ENCODE measurements at places on chromosomes 11 and 22. TPM values are rescaled to one million over a fixed set of nuclear protein-coding genes. Genes with fewer than 3 reads are reported as not detected.
A peak's percentile ranks its signal among the peaks of the same experiment; 100 is the strongest.

- no peak for DNase-seq
- H3K36me3 ChIP-seq: peaks cover 22% of the 10 kb centered on the region
- peaks cover 59% of the 10 kb centered on the region for H3K27me3 ChIP-seq
- H3K4me1 ChIP-seq: peaks cover 22% of the 10 kb centered on the region
These were observed 4.5 kb downstream of the SHISA8 start for GRCh38 chr22:41910050-41911000.

- H3K4me3 ChIP-seq: peak overlapping the region; percentile 93
- H3K27ac ChIP-seq: peak overlapping the region; percentile 70
- H3K4me1 ChIP-seq: peaks cover 27% of the 10 kb centered on the region
These were observed 663 bp downstream of the MYH9 start for GRCh38 chr22:36386900-36387708.

DNA sequence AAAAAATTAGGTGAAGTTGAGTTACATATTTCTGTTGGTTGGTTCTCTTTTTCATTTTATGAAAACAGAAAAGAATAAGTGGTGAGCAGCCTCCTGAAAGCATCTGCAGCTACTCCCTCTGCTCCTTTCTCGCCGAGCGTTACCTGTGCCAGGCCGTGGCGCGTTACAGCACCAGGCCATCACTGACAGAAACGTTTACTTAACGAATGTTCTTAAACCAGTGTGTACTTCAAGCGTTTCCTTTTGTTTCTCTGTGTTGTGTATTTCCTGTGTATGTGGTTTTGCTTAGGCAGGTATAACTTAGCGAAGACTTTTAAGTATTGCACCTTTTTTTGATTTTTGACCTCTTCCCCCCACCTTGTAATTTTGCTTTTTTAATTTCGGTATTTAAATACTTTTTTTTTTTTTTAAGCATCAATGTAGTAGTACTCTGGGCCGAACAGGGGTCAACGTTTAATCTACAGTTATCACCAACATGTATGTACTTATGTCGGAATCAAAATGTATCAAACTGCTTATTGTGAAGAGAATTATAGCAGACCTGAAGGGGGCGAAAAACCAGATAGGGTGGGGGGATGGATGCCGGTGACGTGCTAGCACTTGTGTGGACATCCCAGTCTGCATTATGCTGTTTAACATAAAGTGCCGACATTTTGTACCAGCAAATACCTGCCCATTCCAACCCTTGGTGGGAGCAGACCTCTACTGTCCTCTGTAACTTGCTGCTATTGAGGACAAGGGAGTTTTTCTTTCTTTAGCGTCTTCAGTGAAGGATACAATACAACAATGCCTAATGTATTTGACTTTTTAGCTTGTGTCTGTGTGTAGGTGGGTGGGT, 21.6 kb upstream of the ADSL start:
- no peak overlapping the region for H3K4me3 ChIP-seq
- DNase-seq: no peak
- no peaks in the 10 kb centered on the region for H3K4me1 ChIP-seq
- no peak overlapping the region for H3K27ac ChIP-seq
- no peaks in the 10 kb centered on the region for H3K27me3 ChIP-seq

DNA sequence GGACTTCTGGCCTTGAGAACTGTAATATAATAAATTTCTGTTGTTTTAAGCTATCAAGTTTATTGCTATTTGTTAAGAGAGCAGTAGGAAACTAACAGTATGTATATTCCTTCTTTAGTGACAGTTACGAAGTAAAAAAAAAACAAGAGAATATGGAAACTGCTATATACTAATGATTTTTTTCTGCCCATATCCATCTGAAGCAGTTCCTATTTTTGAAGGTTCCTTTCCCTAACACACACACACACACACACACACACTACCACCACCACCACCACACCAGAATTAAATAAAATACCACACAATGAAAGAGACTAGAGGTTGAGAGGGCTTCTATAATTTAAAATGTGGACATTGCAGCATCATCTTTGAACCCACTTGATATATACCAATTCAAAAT, 44.4 kb upstream of the CARD18 start:
- no peaks in the 10 kb centered on the region for H3K4me1 ChIP-seq
- H3K27me3 ChIP-seq: no peaks in the 10 kb centered on the region
- no peak overlapping the region for H3K27ac ChIP-seq
- no peaks in the 10 kb centered on the region for H3K36me3 ChIP-seq
- no peak overlapping the region for H3K4me3 ChIP-seq

- no peak for DNase-seq
- no peak overlapping the region for H3K27ac ChIP-seq
- H3K4me1 ChIP-seq: no peaks in the 10 kb centered on the region
- H3K4me3 ChIP-seq: no peak overlapping the region
- no peaks in the 10 kb centered on the region for H3K27me3 ChIP-seq
These were observed 543.2 kb upstream of the CCDC179 start for GRCh38 chr11:23403210-23404185.

DNA sequence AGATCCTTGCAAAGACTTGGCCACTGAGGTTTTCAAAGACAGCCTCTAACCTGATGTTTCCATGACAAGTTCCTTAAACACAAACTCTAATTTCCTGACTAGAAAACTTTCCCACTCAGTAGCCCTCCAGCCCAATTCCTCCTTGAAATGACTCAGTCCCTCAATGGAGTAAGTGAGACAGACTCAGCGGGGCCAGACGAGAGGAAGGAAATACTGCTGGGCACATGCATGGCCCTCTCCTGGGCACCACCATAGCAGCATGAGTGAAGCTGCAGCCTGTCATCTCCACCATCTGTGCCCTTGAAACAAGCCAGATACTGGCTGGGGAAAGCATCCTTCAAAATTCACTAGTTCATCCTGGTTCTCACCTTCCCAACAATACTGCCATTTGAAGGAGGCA, 76.2 kb upstream of the GDPD4 start:
- no peak for DNase-seq
- H3K27ac ChIP-seq: no peak overlapping the region
- no peaks in the 10 kb centered on the region for H3K27me3 ChIP-seq
- H3K4me1 ChIP-seq: peaks cover 14% of the 10 kb centered on the region
- H3K36me3 ChIP-seq: peaks cover 25% of the 10 kb centered on the region

DNA sequence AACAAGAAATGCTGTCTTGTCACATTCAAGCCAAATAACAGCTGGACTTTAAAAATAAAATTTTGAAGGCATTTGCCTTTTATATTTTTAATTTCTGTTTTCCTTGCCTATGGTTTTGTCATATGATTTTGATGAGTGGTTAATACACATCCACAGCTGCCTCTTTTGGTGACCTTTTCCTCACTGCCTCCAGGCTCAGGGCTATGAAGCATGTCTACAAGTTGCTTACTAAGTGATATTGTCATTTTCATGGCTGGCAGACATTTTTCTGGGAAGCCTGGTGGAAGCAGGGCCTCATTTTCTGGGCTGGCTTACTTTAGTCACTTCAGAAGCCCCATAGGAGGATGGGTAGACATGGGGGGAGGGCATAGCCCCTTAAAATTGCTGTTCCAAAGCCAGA, 344.9 kb downstream of the SOX6 start:
- H3K4me3 ChIP-seq: no peak overlapping the region
- H3K4me1 ChIP-seq: peaks cover 21% of the 10 kb centered on the region
- no peaks in the 10 kb centered on the region for H3K27me3 ChIP-seq
- DNase-seq: no peak

GRCh38 chr22:19904174-19904856, 37.3 kb upstream of the COMT start:
- H3K27ac ChIP-seq: no peak overlapping the region
- no peak for DNase-seq
- H3K4me3 ChIP-seq: no peak overlapping the region
- peaks cover 10% of the 10 kb centered on the region for H3K36me3 ChIP-seq
- no peaks in the 10 kb centered on the region for H3K27me3 ChIP-seq

DNA sequence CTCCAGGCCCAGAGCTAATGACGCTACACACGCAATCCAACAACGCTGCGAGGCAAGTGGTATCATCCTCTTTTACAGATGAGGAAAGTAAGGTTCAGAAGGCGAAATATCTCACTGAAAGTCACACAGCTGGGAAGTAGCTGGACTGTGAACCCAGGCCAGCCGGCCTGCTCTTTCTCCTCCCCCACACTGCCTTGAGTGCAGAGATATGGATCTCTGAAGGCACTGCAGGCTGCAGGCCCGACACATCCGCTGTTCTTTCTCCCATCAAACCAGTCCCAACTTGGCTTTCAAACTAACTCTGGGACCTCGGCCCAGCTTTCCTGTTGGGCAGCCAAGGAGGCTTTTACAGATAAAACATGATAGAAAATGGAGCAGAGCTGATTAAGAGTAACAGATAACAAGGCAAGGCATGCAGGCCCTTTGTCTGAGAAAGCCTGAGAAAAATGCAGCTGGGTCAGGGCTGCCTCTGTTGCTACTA, 64.0 kb upstream of the PTPRJ start:
- H3K27ac ChIP-seq: peak overlapping the region; percentile 51
- peaks cover 18% of the 10 kb centered on the region for H3K4me1 ChIP-seq
- no peaks in the 10 kb centered on the region for H3K27me3 ChIP-seq
- DNase-seq: peak; percentile 84
- H3K36me3 ChIP-seq: no peaks in the 10 kb centered on the region

DNA sequence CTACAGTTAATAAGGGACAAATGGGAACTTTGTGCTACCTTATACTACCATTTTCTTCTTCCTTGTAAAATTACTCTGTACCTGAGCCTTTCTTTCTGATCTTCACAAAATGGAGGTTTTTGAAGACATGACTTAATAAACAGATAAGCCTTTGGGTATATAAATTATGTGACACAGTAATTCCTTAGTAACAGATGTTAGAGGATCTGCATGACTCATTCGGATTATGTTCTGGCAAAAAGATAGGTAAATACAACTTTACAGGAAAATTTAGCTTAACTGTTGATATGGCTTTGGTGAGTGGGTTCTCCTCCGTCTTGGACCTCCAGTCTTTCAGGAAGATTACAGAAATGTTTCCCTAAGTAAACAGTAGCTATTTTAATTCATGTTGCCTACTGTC, 61.8 kb downstream of the BID start:
- H3K36me3 ChIP-seq: peaks cover 4% of the 10 kb centered on the region
- no peaks in the 10 kb centered on the region for H3K4me1 ChIP-seq
- H3K4me3 ChIP-seq: no peak overlapping the region
- H3K27ac ChIP-seq: no peak overlapping the region
- no peaks in the 10 kb centered on the region for H3K27me3 ChIP-seq

DNA sequence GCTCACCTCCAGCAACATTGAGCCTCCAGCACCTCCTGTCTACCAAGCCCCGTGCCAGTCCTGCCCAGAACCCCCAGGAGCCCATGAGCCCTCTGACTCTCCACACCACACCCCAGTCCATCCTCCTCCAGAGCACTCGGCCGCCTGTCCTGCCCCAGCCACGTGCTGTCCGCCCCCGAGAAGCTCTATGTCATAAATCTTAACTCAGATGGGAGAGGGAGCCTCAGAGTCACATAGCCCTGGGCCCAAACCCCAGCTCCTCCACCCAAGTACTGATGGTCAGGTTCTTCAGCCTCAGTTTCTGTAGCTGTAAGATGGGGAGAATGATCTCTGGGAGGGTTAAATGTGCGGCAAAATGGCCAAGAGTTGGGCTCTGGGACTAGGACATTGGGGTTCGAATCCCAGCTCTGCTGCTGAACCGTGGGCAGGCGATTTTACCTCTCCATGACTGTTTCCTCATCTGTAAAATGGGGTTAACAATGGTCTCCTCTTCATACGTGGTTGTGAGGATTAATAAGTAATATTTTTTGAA, 27.8 kb downstream of the CYTH4 start:
- peaks cover 6% of the 10 kb centered on the region for H3K27me3 ChIP-seq
- no peaks in the 10 kb centered on the region for H3K36me3 ChIP-seq
- peaks cover 56% of the 10 kb centered on the region for H3K4me1 ChIP-seq
- H3K4me3 ChIP-seq: no peak overlapping the region

DNA sequence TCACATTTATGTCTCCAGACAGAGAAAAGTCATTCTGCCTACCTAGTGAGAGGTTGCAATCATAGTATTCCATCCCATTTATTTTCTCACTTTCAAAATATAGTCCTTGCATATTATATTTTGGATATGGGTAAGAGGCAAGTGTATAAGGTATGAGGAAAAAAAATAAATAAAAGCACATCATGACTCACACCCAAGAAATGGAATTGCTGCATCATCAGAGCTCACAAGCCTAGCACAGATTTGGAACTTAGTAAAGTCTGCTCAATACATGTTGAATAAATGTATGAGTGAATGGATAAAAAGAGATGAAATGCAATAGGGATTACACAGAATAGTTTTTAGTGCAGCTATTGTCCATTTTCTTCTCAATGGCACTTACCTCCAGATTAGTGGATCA, 2.5 kb upstream of the OR51G1 start:
- H3K4me3 ChIP-seq: no peak overlapping the region
- no peak for DNase-seq
- H3K27ac ChIP-seq: no peak overlapping the region
- no peaks in the 10 kb centered on the region for H3K27me3 ChIP-seq
- no peaks in the 10 kb centered on the region for H3K4me1 ChIP-seq

- H3K4me1 ChIP-seq: no peaks in the 10 kb centered on the region
- H3K4me3 ChIP-seq: no peak overlapping the region
- no peaks in the 10 kb centered on the region for H3K36me3 ChIP-seq
- H3K27me3 ChIP-seq: no peaks in the 10 kb centered on the region
- H3K27ac ChIP-seq: no peak overlapping the region
These were observed 34.0 kb upstream of the TRPC6 start for GRCh38 chr11:101617735-101618332.

The PLAAT5 gene
- polyA plus RNA-seq: 2.6 TPM

The APOL3 gene
- 7.3 TPM for polyA plus RNA-seq

The BBOX1 gene
- polyA plus RNA-seq: 0.80 TPM

The NEFH gene
- 4.0 TPM for polyA plus RNA-seq

The SYNGR1 gene
- 16.8 TPM for polyA plus RNA-seq

The OR2D2 gene
- polyA plus RNA-seq: not detected

The SMC1B gene
- polyA plus RNA-seq: 0.09 TPM

The MYO18B gene
- 69.7 TPM for polyA plus RNA-seq

The MYOD1 gene
- polyA plus RNA-seq: 63.4 TPM

The VPREB1 gene
- 0.17 TPM for polyA plus RNA-seq

The MFRP gene
- not detected for polyA plus RNA-seq

The CWF19L2 gene
- 8.5 TPM for polyA plus RNA-seq

The NAALAD2 gene
- polyA plus RNA-seq: 4.6 TPM
